T-helper 17 cell (primary cell): ENCODE measurements at places on chromosomes 2 and 18. TPM values are rescaled to one million over a fixed set of nuclear protein-coding genes. Genes with fewer than 3 reads are reported as not detected.

DNA sequence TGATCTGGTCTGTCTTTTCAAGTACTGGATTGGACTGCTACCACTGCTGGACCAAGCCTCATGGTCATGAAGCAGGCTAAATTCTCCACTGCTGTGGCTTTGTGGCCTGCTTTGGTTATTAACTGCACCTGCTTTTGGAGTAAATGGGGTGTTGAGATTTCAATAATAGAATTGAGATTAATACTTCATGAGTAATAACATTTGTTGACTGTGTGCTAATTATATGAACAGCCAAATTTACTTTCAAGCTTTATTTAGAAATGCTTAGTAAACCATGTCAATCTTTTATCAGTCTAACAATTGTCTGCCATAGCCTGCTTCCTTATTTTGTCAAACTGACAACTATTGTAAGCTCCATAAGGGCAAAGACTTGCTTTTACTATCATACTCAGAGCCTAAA, 27.4 kb upstream of the MTIF2 start:
- DNase-seq: no peak

- DNase-seq: no peak
Measured at GRCh38 chr2:233090879-233091278, 30.7 kb downstream of the INPP5D start.

GRCh38 chr2:154507186-154507585, 191.3 kb upstream of the KCNJ3 start:
- no peak for DNase-seq

GRCh38 chr2:12684471-12684936, 32.2 kb upstream of the TRIB2 start:
- no peak for DNase-seq

GRCh38 chr2:44715671-44716081, 225.8 kb upstream of the SIX3 start:
- no peak for DNase-seq

DNA sequence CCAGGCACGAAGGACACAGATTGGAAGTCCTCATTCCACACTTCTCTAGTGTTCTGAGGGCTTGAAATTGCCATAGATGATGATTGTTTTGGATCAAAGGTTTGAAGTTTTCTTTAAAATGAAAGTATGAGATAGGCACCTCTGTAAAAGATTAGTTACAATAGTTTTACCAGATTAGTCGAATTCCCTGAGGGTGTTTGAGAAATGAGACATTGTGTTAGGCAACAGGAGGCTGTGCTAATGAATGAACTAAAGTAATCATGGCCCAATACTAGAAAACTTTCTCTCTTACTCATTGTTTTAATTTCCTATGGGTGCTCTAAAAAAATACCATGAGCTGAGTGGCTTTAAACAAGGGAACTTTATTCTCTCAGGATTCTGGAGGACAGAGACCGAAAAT, 421.7 kb downstream of the RNF144A start:
- no peak for DNase-seq

- no peak for DNase-seq
Measured at GRCh38 chr2:200476836-200477235, 33.0 kb downstream of the KCTD18 start.

- DNase-seq: no peak
Measured at GRCh38 chr2:50878251-50878650, 153.7 kb downstream of the NRXN1 start.

- DNase-seq: no peak
Measured at GRCh38 chr2:4765787-4766530, 926.2 kb upstream of the SOX11 start.

DNA sequence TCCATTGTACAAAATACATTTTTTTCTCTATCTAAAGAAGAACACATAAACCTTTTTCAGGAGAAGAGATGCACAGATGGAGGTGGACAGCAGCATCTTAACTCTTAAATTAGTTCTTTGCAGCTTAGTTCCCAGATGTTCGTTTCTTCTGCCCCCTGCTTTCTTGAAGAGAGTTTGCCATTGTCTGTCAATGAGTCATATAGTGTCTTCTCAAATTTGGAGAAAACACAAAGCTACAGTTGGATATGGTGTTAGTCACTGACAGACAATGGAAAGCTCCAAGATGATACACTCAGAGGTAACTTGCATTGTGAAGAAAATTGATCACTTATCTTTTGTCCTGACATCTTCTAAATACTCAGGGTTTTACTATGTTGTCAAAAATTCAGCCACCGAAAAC, 48.8 kb upstream of the TMEFF2 start:
- no peak for DNase-seq

KLHL29 gene
- 1.1 TPM for total RNA-seq

RUFY4 gene
- total RNA-seq: 0.77 TPM

DUSP19 gene
- 1.6 TPM for total RNA-seq

DNER gene
- 0.22 TPM for total RNA-seq

SULT1C4 gene
- total RNA-seq: 0.31 TPM

CYP27C1 gene
- total RNA-seq: not detected
